DMS153 (cell line): ENCODE measurements at places on chromosomes 11 and 22.

DNA sequence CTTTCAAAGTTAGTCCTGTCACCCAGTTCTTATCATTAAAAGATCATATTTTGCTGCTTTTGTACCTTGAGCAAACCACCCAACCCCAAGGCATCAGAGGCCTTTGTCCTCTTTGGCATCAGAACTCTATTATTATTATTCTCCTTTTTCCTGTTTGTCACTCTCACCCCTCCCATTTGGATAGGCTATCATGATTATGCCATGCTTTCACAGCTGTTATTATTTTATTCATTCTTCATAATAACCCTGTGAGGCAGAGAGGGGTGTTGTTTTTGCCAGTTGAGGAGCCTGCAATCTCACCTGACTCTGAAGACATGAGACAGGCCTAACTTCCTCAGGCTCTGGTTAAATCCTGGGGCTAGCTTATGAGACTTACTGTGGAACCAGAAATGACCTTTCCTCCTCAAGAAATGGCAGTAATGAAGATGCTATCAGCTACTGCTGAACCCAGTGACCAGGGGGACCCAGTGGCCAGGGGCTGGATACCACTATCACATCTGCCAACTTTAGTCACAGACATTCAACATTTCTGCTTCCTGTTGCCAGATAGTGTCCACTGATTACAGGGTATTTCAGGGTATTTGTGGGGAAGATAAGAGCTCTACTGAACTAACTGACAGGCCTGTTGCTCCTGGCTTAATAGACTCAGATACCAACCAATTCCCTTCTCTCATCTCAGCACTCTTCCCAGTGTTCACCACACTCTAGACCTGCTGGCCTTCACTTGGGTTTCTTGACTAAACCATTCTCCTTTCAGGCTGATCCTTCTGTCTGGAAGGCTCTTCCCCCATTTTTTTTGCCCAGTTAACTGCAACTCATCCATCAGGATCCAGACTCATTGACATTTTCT lies 11.8 kb upstream of the SWAP70 start:
- DNase-seq: no peak

DNA sequence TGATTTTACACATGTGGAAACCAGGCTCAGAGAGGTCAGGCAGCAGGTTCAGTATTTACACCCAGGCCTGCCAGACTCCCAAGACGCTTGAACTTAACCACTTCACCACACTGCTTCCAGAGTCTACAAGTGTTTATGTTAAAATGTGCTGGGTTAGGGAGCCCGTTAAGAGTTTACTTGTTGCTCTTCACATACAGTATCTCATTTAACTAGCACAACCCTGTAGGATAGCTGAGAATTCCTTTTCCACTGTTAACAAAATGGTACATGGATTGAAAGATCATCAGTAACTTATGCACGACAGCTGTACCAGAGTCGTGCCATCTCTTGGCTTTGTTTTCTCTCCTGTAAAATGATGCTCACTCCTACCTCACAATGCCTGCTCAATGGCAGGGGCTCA lies 2.9 kb downstream of the SMCO4 start:
- no peak for DNase-seq

GRCh38 chr22:44645083-44645482 lies 56.9 kb upstream of the PRR5 start:
- DNase-seq: peak; percentile 23

DNA sequence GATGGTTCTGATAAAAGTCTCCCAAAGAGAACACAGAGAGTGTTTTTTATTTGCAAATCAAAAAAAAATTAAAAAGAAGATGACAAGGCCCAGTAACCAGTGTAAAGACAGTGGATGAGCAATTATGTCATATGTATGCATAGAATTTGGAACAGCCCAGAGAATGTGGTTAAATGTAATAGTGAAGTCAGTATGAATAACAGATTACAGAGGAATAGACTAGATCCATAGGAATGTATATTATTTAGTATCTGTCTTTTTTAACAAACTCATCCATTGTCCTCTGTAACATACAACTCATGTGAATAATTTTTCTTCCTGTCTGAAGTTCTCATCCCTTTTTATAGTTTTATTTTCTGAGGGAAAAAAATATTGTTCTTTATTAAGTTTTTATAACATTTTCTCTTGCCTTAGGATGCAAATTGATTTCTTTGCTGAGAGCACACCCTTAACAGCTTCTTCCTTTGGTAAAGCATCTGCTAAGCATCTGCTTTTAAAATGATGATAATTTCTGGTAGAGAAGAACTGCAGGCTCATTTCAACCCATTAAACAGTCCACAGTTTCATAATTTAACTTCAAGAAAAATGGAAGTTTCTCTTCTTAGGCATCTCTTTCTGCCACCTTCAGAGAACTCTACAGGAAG lies 266.5 kb upstream of the MTNR1B start:
- DNase-seq: no peak

- DNase-seq: no peak
These were observed 4.9 kb downstream of the SSH3 start for GRCh38 chr11:67308031-67308866.
